Activated CD4-positive, alpha-beta T cell treated with anti-CD3 and anti-CD28 coated beads, Interleukin-2, amount 10 ng/mL, durations not matched to agents 24 days and 14 days (primary cell): ENCODE measurements at places on chromosomes 2 and 18.

DNA sequence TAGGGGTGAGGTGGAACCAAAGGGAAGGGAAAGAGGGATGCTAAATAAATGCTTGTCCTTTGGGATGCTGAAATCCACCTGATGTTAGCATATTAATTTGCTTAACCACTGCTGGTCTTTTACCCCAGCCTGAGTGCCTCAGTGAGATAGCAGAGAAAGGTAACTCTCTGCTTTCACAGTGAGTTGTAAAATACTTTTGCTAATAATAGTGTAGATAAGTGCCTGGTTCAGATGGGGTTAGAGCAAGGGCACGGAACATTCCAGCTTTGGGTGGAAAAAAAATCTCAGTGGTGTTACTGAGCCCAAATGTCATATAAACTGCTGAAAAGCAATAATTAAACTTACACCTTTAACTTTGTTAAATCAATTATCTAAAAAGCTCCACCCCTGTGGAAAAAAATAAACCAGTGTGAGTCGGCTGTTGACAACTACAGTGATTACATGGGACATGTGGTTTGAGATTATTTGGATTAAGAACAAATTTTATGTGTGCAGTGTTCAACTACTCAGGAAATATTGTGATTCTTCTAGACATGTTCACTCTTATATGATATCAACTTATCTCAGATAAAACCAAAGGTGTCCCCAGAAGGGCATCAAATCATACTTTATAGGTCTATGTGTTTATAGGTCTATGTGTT, 21.1 kb upstream of the RND3 start:
- DNase-seq: no peak

GRCh38 chr2:120548627-120549608, 186.8 kb upstream of the GLI2 start:
- DNase-seq: no peak

DNA sequence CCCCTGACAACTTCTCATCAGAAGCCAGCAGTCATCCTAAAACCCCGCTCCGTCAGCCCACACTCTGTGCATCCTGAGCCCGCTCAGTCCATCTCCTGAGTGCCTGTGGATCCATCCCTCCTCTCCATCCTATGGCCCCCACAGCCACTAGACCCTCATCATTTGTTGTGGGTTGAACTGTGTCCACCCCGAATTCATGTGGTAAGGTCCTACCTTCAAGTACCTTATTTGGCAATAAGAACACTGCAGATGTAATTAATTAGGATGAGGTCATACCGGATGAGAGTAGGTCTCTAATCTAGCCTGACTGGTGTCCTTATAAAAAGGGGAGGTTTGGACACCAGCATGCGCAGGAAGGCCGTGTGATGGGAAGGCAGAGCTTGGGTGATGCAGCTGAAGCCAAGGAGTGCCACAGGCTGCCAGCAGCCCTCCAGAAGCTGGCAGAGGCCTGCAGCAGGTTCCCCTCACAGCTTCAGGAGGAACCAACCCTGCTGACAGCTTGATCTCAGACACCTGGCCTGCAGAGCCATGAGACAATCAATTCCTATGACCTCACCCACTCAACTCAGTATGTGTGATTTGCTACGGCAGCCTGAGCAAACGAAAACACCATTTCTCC, 192.4 kb downstream of the ZBTB7C start:
- DNase-seq: no peak

- DNase-seq: peak; percentile 65
Measured at GRCh38 chr2:152098496-152099366, at the start of gene CACNB4. Gene CACNB4, minus strand, starts transcription at chr2:152099044.

GRCh38 chr18:1392865-1393734, 488.4 kb downstream of the ADCYAP1 start:
- no peak for DNase-seq

DNA sequence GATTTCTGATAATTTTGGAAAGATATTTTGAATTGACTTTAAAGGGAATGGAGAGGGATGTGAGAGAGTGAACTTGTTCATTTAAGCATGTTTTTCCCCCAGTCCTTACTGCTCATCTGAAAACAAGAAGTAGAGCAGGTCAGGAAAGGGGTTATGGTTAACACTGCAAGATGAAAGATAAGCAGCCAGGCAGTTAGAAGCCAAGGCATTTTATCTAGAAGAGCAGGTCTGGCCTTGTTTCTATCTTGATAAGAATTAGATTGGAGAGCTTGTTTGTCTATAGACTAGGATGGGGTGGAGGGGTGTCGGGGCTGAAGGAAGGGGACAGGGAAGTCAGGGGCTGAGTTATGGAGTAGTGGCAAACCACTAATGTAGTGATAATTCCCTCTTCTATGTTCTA, 171.6 kb downstream of the IKZF2 start:
- DNase-seq: no peak

DNA sequence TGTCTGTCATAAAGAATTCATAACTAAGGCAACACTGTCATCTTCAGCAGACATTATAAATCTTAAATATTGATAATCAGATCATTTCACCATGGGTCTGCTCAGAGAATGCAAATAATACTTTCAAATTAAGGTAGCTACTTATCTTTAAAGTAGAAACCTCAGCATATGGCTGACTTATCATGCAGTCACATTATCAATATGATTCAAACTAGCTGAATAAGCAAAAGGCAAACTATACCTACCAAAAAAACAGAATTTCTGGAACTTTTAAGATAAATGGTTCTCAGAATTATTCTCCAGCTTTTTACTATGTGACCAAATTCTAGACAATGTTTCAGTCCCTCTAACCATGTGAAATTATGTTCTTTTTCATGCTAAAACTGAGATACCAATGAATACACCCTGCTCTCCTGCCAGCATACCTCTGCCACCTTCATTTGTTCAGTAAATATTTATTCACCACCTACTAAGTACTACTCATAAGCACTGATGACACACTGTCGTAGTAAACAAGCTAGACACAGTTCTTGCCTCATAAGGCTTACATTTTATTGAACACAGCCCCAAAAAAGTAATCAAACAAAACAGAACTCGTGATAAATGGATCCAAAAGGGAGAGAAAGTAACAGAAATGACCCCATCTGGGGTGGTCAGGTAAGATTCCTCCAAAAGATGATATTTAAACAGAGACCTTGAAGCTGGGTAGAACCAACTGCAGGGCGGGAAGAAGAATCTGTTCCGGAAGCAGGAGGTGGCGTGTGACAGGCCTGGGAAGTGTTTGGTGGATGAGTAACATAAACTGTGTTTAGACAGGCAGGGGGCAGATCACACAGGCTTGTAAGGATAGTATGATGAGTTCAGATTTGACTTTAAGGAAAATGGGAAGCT, 17.7 kb downstream of the SPIRE1 start:
- DNase-seq: no peak

GRCh38 chr2:144711630-144712549, 192.0 kb upstream of the ZEB2 start:
- no peak for DNase-seq

DNA sequence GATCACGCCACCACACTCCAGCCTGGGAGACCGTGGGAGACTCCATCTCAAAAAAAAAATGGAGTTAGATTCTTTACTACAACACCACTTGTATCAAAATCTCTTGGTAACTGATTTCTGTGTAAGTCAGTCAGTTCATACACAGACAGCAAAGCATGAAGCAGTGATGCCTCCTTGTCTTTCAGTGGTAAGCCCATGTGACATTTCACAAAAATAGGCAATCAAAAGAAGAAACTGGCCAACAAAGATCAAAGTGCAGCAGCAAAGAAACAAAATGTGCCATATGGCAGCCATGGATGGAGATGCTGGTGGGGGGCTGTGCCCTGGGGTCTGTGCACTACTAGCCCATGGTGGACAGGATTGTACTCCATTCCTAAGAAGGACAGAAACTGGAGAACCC, 6.7 kb upstream of the RAB12 start:
- DNase-seq: no peak

- no peak for DNase-seq
Measured at GRCh38 chr2:219289537-219290361, 10.6 kb downstream of the DNAJB2 start.

GRCh38 chr2:129233166-129233565, 746.3 kb upstream of the RAB6C start:
- no peak for DNase-seq

DNA sequence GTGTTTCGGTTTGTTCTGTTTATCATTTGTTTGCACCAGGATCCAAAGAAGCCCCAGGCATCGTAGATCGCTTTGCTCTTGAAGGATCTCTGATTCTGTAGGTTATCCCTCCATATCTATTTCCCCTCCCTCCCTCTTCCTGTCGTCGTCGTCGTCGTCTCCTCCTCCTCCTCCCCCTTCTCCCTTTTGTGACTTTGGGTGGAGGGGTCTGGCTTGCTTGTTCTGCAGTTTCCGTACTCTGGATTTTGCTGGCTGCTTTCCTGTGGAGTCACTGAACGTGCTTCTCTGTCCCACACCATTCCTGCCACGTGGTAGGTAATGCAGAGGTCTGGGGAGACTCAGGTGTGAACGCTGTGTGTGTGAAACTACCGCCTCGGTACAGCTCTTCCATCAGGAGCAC, 225.0 kb downstream of the LDLRAD4 start:
- no peak for DNase-seq

- no peak for DNase-seq
Measured at GRCh38 chr2:109466674-109467575, 146.8 kb downstream of the SEPTIN10 start.

- no peak for DNase-seq
Measured at GRCh38 chr2:223597076-223597475, 5.1 kb downstream of the SCG2 start.

DNA sequence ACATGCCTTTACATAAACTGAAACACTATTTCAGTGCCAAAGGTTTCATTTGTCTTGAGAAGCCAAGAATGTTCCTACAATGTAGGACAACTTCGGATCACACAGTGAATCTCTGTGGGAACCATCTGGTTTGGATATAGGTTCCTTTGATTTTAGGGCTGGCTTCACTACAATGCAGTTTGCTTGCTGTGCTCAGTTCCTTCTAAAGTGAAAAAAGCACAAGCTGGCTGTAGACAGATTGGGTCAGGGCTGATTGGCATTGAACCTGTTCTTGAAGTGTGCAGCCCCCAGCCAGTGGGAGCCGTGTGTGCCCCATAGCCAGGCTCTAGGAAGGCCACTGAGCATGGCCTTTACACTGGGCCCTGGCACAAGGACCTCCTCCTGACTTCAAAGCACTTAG, 167.9 kb upstream of the HNRNPA3 start:
- no peak for DNase-seq

GRCh38 chr2:33812707-33813106, 213.6 kb upstream of the FAM98A start:
- no peak for DNase-seq

GRCh38 chr18:36610661-36611060, 218.1 kb downstream of the TPGS2 start:
- no peak for DNase-seq

GRCh38 chr2:182920631-182921056, 54.2 kb upstream of the FRZB start:
- no peak for DNase-seq

- no peak for DNase-seq
Measured at GRCh38 chr18:76503649-76504386, 8.8 kb upstream of the ZNF516 start.

- DNase-seq: no peak
Measured at GRCh38 chr18:58544616-58545337, 84.1 kb downstream of the ALPK2 start.

DNA sequence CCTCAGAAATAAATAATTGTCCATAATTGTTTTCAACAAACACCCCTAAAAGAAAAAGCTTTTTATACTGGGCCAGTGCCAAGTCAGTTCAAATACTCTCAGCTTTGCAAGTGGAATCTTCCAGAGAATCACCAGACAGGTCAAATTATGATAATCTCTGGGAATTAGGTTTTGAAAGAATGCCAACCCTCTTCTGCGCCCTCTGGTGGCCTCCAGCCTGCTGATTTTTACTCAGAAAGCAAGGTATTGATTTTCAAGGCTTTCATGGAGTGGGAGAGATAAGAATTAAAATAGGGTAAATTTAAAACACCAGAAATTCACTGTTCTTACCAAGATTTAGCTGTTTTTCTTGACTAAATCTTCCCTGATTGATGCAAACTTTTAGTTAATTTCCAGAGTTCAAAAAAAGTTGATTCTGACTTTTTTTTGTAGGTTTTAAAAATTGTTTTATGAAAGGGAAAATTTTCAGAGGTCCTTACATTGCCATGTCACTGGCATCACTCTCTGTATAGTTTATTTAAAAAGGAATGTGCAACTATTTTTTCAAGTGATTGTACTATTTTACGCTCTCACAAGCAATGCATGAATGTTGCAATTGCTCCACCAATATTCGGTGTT, 282.9 kb upstream of the TNP1 start:
- peak; percentile 74 for DNase-seq

- peak; percentile 49 for DNase-seq
Measured at GRCh38 chr2:36369163-36369562, 13.6 kb downstream of the CRIM1 start.

GRCh38 chr2:12589802-12590320, 126.9 kb upstream of the TRIB2 start:
- DNase-seq: peak; percentile 47

DNA sequence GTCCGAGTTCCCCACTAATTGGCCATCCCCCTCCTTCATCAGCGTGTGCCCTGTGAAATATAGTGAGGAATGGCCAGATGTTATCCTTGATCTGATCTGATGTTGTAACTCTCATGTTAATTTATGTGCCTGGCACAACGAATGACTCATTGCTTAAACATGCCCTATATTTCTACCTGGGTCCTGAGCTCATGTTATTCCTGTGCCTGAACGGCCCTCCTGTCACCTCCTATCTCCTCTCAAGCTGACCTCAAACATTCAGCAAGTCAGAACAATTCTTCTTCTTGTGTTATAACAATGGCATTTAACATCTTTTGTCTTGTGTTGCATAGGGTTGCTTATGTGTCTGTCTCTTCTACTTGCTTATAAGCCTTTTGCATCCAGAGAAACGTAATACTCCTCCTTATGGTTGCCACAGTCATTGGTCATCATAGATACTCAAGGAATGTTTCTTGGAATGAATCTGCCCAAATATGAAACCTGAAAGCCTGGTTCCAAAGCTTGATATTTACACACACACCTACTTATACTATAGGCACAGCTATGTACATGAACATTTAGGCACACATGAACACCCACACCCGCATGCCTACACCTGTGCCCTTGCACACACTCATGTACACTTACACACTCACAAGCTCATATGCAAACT, 80.2 kb upstream of the PHLPP1 start:
- DNase-seq: no peak

- DNase-seq: peak; percentile 72
Measured at GRCh38 chr2:40451918-40452605, at the start of gene SLC8A1. Gene SLC8A1, minus strand, starts transcription at chr2:40452090.

DNA sequence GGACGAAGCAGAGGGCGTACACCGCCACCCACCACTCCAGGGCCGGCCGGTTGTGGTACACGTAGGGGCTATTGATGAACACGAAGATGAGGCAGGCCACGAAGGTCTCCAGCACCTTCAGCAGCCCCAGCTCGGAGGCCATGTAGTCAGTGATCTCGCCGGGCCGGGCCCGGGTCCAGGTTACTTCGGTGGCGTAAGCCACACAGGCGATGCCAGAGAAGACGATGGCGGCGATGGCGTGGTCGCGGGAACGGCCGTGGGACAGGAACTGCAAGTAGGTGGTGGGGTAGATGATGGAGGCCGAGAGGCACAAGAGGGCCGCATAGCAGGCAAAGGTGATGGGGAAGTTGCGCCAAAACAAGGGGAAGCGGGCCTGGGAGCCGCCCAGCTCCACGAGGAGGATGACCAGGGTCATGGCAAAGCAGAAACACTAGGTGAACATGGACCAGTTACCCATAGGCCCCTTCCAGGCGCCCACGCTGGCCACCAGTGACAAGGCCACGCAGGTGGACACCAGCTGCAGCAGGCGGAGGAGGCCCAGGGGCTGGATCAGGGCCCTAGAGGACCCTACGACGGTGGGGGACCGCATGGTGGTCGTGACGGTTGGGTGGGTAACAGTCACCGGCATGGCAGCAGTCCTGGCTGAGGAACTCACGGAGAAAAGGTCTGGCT, 128.4 kb upstream of the FAM98A start:
- no peak for DNase-seq

- no peak for DNase-seq
Measured at GRCh38 chr2:230691005-230691647, 21.5 kb upstream of the CAB39 start.
